ENCODE measurements at places on chromosomes 5 and 9. TPM values are rescaled to one million over a fixed set of nuclear protein-coding genes. Genes with fewer than 3 reads are reported as not detected.

CCDC183 gene
- total RNA-seq = 0.46 TPM

SHROOM1 gene
- total RNA-seq = 7.3 TPM

SPINK14 gene
- not detected for total RNA-seq

PCDHGA3 gene
- total RNA-seq = 0.15 TPM

FSTL4 gene
- not detected for total RNA-seq

RNF208 gene
- not detected for total RNA-seq

Measured in epithelial cell of umbilical artery (primary cell).